Breast epithelium (tissue), 4 donors: ENCODE measurements at places on chromosomes 3 and 15.

GRCh38 chr15:80932989-80933388 lies 56.6 kb downstream of the MESD start:
- no peak overlapping the region for H3K4me3 ChIP-seq
- H3K36me3 ChIP-seq: no peaks in the 10 kb centered on the region
- no peak for DNase-seq
- no peaks in the 10 kb centered on the region for H3K4me1 ChIP-seq
- no peak overlapping the region for H3K27ac ChIP-seq

DNA sequence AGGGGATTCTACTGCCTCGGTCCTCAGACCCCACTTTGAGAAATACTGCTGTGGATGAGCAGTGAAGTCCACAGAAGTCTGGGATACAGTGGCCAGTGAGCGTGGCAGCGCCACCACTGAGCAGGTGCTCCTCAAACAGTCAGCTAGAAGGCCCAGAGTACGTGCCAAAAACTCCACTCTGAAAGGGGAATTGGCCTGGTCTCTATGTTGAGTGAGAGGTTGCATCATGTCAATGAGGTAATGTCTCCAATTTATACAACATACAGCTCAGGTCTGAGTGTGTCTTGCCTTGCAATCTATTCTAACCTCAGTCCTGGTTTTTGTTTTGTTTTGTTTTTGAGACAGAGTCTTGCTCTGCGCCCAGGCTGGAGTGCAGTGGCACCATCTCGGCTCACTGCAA lies 53.3 kb upstream of the ETV5 start:
- no peaks in the 10 kb centered on the region for H3K27me3 ChIP-seq
- no peak for DNase-seq
- no peak overlapping the region for H3K4me3 ChIP-seq
- no peaks in the 10 kb centered on the region for H3K4me1 ChIP-seq
- H3K27ac ChIP-seq: no peak overlapping the region

DNA sequence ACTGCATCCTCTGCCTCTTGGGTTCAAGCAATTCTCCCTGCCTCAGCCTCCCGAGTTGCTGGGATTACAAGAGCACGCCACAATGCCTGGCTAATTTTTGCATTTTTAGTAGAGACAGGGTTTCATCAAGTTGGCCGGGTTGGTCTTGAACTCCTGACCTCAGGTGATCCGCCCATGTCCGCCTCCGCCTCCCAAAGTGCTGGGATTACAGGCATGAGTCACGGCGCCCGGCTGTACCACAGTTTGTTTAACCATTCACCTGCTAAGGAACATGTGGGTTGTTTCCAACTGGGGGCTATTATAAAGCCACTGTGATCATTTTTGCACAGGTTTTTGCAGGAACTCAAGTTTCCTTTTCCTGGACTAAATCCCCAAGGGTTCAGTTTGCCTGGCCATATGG lies 123.2 kb upstream of the RAP2B start:
- no peaks in the 10 kb centered on the region for H3K27me3 ChIP-seq
- H3K4me1 ChIP-seq: peaks cover 6% of the 10 kb centered on the region
- no peak overlapping the region for H3K4me3 ChIP-seq
- no peak overlapping the region for H3K27ac ChIP-seq
- no peaks in the 10 kb centered on the region for H3K36me3 ChIP-seq

GRCh38 chr3:60013241-60013640 lies 963.4 kb upstream of the CFAP20DC start:
- no peaks in the 10 kb centered on the region for H3K27me3 ChIP-seq
- H3K36me3 ChIP-seq: no peaks in the 10 kb centered on the region
- no peaks in the 10 kb centered on the region for H3K4me1 ChIP-seq
- H3K4me3 ChIP-seq: no peak overlapping the region
- no peak for DNase-seq
- no peak overlapping the region for H3K27ac ChIP-seq
